Uterus (tissue), 4 donors: ENCODE measurements at places on chromosomes 13 and 19. TPM values are rescaled to one million over a fixed set of nuclear protein-coding genes. Genes with fewer than 3 reads are reported as not detected.

The ZNF814 gene
- total RNA-seq = 20.3 TPM

DNA sequence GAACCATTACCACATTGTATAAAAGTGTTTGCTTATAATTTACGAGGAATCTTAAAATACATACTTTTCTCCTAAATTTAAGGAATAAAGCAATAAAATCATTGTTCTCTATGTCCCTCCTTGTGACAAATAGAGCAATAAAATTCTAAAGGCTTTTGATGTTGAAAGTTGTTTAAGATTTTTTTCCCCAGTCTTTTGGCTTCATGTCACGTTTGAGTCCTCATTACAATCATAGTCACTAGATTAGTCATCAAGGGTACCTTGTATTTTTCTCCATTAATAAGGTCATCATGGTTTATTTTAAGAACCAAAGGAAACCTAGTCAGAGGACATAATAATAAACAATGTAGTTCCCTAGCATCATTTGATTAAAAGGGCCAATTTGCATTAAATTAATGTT, 3.2 kb downstream of the WBP4 start:
- no peak for DNase-seq

GRCh38 chr19:47120470-47121067, 7.0 kb upstream of the ZC3H4 start:
- no peak for DNase-seq

The NALCN gene
- under 0.01 TPM for total RNA-seq

- DNase-seq = no peak
These were observed 105.9 kb downstream of the AKAP11 start for GRCh38 chr13:42377640-42378382.

- DNase-seq = no peak
These were observed 17.0 kb upstream of the TMEM255B start for GRCh38 chr13:113742000-113742441.
